Stimulated activated CD4-positive, alpha-beta T cell treated with anti-CD3 and anti-CD28 coated beads, Interleukin-15, amount 100 ng/mL, for 24 hours (primary cell): ENCODE measurements at places on chromosomes 4 and X.

DNA sequence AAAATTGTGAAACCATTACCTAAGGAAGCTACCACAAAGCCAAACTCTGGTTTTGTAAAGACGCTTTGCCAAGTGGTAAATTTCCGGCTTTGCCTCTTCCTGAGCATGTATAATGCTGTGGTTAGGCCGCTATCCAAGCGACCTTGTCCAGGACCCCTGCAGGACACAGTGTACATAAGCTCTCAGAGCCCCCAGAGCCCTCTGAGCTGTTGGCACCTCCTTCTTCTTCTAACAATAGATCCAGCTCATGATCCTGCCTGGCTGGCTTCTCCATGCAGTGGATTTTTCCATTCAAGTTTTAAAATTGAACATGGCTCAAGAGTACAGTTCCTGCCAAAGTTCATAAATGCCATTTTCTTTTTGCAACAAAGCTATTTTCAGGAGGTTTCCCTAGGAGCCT is 326.7 kb downstream of the MAPK10 start:
- no peak for DNase-seq

- DNase-seq: no peak
These were observed 84.5 kb downstream of the CT47B1 start for GRCh38 chrX:120791013-120791643.

DNA sequence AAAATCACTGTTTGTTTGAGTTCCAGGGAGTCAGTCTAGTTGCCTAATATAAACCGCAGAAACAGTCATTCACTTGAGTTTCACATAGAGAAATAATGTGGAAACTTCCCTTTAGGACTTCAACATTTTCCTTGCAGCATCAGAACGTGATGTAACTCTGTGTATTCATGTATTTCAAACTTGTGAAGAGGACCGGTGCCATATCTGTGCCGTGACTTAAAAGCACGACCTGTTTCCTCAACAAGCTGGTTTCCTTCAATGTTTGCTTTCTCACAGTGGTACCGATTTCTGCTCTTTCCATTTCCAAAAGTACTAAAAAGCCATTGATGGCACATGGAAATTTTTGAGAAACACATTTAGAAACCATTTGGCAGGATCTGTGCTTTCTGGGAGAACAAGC is 166.6 kb upstream of the RAPGEF2 start:
- DNase-seq: no peak

- DNase-seq: peak; percentile 38
These were observed 109.1 kb downstream of the PTTG2 start for GRCh38 chr4:38069271-38069760.

DNA sequence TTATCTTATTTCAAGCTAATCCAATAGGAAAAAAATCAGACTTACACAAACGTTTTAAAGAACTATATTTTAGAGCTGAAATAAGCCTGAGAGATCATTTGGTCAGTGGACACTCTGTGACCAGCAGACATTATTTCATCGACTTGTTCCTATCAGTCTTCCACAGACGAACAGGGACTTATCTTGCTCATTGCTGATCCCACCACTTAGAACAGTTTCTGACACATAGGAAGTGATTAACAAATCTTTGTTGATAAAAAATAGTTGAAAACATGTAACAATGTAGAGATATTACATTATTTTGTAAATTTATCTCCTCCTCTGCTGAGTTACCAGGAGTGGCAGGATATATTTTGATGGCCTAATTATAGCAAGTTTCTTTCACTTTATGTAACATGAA is 65.8 kb downstream of the TAPT1 start:
- no peak for DNase-seq

DNA sequence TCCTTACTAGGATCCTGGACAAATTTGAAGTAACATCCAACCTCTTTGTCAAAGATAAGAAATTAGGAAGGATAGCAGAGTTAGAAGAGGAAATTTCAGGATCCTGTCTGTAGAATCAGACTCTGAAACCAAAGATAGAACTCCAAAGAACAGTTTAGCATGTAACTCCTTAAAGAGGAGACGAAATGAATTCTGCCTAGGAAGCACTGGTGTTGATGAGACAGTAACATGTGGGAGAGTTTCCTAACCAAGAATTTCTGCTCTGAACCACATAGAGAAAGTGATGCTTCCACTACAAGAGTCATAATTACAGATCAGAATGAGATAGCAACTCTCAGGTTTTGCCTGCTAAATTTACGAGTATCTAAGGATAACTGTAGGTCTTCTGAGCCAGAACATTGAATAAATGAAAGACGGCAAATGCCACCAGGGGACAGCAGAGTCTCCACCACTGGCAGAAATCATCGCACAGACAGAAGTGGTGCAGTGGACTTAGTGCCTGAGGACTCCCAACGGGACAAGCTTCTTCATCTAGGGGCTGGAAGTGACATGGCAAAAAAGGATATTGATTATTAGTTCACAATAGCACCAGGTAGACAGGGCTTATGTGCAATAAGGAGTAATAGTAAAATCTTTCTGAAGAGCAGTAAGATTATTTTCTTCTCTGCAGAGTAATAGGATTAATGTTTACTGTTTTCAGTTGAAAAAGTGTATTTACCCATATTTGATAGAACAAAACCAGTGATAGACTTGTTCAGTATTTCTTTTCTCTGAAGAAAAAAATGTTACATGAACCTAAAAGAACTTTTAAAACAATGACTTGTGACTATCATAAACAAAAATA is 6.7 kb upstream of the PPID start:
- peak; percentile 57 for DNase-seq

DNA sequence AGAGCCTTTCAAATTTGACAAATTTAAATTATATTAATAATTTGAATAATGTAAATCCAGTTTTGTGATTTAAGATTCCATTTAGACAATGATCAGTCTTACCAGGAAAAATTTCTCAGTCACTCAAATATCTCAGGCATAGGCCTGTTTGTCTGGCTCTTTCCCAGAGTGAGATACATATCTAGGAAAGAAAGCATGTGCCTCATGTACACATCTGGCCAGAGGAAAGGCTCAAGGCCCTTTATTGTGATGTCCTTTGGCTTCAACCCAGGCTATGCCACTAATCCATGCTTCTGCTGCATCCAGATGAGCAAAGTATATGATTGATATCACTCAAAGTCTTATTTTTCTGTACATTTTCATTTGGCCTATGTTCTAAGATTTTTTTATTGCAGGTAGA is 473.3 kb upstream of the ADGRL3 start:
- no peak for DNase-seq

- DNase-seq: no peak
These were observed 263.7 kb downstream of the FSTL5 start for GRCh38 chr4:161900110-161900509.

DNA sequence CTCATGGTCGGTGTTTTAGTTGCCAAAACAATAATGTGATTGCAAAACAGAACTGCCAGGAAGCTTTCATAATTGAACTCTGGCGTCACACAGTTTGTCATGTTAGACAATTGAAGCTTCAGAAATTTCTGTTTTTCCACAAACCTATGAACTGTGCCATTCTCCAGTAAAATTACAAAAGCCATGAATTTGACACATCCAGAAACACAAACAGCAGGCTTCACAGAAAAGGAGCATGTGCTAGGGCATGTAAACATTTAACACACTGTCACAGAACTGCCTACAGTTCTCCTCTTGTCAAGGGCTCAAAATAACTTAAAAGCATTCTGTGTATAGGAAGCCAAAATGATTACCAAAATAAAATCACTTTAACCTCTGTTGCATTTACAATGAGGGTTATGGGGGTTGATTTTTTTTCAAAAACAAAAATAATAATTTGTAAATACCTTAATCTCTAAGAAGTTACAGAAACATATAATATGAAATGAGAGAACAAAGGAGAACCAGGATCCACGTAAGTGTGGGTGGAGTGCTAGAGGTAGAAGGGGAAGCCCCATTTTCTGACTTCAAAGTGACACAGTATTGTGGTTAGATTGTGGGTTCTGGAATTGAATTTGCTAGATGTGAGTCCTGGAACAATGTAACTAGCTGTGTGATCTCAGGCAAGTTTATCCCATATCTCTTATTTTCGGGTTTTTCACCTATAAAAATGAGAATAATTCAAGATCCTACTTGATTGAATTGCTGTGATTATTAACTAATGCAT is 295.0 kb downstream of the CENPC start:
- no peak for DNase-seq

- DNase-seq: no peak
These were observed 15.2 kb downstream of the BCOR start for GRCh38 chrX:40082447-40083119.

- DNase-seq: no peak
These were observed 118.2 kb upstream of the STX18 start for GRCh38 chr4:4659871-4660651.

DNA sequence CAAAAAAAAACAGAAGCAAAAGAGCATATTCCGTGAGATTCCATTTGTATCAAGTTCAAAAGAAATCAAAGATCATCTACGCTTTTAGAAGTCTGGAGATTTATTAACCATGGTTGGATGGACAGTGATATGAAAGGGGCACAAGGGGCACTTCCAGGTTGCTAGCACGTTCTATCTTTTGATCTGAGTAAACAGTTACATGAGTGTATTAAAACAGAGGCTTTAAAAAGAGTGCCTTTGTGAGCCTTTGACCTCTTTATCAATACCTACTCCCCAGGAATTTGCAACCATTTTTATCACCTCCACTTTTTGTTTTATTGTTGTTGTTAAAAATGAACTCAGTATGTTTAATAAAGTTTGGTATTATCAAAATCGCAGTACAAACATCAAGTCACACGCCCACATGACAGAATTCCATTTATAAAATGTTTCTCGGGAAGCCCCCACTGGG is 72.4 kb upstream of the UCP1 start:
- DNase-seq: no peak

DNA sequence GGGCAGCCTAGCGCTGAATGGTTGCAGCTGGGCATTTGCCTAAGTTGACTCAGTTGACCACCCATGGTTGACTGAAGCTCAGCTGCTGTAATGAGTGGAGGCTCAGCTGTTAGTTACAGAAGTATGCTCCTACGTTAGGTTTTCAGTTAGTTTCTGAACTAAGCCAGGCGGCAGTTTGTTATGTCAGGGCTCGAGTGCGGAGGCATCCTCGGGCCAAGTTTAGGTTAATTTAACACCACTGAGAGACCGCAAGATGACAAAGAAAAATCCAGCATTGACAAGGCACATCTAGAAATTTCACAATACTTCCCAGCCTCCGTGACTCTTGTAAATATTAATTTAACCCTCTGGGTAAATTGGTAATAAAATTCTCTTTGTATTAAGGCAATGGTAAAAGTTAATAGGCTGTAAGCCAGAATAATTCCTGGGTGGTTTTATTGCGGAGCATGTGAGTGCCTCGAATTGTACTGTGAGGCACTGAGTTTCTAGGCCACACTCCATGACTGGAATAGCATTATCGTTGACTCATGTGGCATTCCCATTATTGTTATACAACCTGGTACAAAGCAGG is 33.1 kb upstream of the CDKN2AIP start:
- no peak for DNase-seq

- peak; percentile 3 for DNase-seq
These were observed 194.3 kb upstream of the POF1B start for GRCh38 chrX:85573801-85574200.

GRCh38 chrX:115372152-115372551 is 82.6 kb downstream of the LUZP4 start:
- DNase-seq: no peak

- DNase-seq: no peak
These were observed 249.4 kb downstream of the ADAMTS3 start for GRCh38 chr4:72319601-72320021.

DNA sequence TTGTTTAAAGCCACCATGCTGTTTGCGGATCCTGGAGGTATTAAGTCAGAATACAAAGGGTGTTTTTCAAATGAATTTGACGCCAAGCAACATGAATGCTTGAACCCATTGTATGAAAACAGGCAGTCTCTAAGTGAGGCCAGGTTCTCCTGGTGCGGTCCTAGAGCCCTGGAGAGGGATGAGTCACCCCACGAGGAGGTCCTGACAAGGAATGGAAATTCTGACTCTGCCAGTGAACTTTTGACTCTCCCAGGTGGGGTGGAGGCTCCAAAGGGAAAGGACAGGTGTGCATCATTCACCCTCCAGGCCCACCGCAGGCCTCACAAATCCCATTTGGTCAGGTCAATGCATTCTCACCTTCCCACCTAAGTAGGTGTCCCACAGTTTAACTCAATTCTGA is 1.5 kb downstream of the TRIM2 start:
- DNase-seq: peak; percentile 64

DNA sequence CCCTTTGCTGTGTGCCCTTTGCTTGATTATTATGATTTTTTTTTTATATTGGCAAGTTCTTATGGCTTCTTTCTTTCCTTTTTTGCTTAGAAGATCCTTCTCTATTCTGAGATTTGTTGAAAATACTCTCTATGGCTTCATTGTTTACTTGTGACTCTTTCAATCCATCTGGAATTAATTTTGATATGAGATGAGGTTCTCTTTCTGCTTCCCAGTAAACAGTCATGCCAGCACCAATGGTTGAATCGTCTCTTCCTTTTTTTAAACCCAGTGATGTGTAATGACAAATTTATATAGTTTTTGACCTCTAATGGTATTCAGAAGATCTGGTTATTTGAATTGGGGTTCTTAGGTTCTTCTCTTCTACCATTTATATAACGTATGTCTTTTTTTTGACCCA is 121.8 kb downstream of the ARHGAP10 start:
- DNase-seq: no peak

DNA sequence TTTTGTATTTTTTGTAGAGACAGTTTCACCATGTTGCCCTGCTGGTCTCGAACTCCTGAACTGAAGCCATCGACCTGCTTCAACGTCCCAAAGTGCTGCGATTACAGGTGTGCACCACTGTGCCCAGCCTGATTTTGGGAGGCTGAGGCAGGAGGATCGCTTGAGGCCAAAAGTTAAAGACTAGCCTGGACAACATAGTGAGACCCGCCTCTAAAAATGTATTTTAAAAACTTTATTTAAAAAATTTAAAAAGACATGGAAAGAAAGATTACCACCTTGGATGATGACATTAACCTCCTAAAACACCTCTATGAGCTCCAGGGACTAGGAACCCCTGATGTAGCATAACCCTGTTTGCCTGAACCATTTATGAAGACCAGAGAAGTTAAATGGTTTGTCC is 5.8 kb upstream of the BBS7 start:
- DNase-seq: no peak

DNA sequence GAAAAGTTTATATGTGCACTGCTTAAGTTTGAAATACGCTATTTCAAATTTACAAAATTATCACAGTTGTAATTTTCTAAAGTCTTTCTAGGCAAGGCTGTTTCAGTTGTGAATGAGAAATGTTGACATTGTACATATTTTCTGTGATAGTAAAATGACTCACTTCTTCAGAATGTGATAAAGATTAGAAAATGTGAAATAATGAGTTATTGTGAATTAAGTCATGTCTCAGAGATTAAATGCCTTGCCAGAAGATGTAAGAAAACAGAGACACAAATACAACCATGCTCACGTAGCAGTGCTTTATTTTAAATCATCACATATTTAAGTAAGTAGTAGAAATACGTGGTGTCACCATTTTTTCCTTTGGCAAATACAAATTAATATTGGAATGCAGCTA is 768 bp downstream of the CLCN4 start:
- no peak for DNase-seq

- no peak for DNase-seq
These were observed 291.8 kb downstream of the LDB2 start for GRCh38 chr4:16606691-16607090.

DNA sequence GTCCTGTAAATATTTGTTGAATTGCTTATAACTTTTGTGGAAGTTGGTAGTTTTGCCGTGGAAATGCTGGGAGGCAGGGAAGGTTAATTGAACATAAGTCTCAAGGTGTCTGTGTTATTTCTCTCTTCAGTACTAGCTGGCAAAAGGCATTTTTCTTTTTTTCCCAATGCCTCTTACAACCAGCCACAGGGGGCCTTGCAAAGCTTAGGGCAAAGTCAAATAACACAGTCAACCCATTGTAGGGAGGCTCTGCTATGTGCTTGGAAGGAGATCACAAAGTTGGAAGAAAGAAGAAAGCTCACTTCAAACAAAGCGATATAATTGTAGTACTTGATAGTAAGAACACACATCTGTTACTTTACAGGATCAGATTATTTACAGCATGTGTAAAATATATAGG is 802.6 kb downstream of the PDHA2 start:
- no peak for DNase-seq
